ENCODE measurements at places on chromosomes 4 and X. TPM values are rescaled to one million over a fixed set of nuclear protein-coding genes. Genes with fewer than 3 reads are reported as not detected.

DNA sequence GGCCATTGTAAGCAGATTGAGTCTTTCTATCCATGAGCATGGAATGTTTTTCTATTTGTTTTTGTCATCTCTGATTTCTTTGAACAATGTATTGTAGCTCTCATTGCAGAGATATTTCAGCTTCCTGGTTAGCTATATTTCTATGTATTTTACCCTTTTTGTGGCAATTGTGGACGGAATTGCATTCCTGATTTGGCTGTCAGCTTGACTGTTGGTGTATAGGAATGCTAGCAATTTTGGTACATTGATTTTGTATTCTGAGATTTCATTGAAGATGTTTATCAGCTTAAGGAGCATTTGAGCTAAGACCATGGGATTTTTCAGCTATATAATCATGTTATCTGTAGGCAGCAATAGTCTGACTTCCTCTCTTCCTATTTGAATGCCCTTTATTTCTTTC is 154.6 kb downstream of the GUCY2F start:
- no peak for DNase-seq

DNA sequence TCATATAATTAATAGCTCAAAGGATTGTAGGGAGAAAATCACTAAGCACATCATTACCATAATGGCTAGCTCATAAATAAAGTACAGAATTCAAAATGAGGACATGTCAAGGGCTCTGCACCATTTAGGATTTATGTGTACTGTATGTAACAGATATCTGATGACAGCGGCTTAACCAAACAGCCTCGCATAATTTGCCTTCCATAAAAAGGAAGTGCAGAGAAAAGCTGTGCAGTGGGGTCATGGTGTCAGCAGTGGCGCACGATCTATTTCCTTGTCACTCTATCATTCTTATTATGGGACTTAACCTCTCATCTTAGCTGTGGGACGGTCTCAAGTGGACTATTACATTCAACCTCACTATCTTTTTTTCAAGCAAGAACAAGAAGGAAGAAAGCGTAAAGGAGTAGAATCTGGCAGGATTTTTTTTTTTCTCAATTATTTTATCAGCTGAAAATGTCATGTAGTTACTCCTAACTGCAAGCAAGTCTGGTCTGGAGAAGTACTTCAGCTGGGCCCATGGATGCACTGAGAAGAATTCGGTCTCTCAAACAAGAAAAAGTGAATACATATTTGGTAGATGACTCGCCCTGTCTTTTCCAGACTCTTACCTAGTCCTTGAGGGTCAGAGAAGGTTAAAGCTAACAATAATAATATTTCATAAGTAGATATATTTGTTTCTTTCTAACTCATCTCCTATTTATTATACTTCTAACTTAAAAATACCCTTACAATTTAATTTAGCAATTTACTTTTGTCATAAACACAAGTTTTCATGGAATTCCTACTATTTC is 94.6 kb downstream of the COX18 start:
- DNase-seq = no peak

GRCh38 chr4:107835406-107835805 is 10.7 kb downstream of the SGMS2 start:
- no peak for DNase-seq

- no peak for DNase-seq
Observed at GRCh38 chr4:151993521-151993920, 232.7 kb upstream of the GATB start.

The CSAG1 gene
- total RNA-seq = not detected

The SYTL4 gene
- 1.2 TPM for total RNA-seq
